ENCODE measurements at places on chromosomes 4 and X. TPM values are rescaled to one million over a fixed set of nuclear protein-coding genes. Genes with fewer than 3 reads are reported as not detected.

Gene SLC34A2
- not detected for total RNA-seq

Gene GABRG1
- 0.16 TPM for total RNA-seq

GRCh38 chr4:157977086-157977485 lies 195.7 kb downstream of the GASK1B start:
- no peak for DNase-seq

DNA sequence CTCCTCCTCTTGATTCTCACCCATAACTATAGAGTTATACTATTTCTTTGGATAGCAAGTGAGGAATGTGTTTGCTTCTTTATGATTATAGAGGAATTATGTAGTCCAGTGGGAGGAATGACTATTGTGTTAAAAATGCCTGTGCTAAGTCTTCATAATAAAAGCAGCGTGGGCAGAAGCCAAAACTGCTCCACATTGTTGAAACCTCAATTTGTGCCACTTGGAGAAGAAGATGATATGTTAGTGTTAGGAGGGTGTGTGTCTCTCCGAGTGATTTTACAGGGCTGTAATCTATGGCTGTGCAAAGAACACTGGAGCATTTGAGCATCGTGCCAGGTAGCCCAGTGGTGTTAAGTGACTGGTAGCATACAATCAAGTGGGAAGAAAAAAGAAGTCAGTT lies 74.3 kb downstream of the FRAS1 start:
- no peak for DNase-seq

DNA sequence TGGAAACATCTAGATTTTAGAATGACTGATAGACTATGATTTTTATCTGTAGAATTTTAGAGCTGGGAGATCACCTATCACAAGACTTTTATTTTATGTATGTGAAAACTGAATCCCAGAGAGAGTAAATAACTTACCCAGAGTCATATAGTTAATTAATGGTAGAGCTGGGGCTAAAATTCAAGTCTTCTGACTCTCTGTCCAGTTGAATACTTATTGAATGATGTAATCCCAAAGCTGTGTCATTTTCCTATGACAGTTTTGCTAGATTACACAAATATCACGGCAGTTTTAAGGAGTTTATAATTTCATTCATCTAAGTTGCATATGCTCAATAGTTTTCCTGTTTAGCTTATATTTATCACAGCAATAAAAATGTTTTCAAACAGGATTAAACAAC lies 6.7 kb downstream of the NRK start:
- DNase-seq, result no peak

DNA sequence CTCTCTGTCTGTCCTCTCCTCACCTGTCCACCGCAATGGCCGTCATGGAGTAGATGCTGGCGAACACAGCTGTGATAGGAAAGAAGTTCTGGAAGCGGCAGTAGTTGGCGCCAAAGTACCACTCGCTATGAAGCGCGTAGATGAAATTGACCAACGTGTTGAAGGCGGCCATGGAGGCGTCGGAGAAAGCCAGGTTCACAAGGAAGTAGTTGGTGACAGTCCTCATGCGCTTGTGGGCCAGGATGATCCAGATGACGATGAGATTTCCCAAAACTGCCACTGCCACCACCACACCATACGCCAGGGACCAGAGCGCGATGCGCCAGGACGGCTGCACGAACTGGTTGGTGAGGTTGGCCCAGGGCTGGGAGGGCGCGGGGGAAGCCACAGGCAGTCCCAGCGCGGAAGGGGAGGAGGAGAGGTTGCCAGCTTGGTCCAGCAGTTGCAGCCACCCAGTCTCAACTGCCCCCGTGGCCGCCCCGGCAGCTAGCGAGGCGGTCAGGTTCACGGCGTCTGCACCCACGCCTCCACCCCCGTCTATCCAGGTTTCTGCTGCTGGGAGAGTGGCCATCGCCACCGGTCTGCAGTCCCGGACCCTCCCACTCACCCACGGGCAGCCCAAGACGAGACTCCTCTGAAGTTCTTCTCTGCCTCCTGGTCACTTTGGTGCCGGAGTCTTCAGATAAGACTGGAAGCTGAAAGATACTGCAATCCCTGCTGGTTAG lies 518 bp downstream of the TACR3 start:
- DNase-seq, result peak; percentile 74

DNA sequence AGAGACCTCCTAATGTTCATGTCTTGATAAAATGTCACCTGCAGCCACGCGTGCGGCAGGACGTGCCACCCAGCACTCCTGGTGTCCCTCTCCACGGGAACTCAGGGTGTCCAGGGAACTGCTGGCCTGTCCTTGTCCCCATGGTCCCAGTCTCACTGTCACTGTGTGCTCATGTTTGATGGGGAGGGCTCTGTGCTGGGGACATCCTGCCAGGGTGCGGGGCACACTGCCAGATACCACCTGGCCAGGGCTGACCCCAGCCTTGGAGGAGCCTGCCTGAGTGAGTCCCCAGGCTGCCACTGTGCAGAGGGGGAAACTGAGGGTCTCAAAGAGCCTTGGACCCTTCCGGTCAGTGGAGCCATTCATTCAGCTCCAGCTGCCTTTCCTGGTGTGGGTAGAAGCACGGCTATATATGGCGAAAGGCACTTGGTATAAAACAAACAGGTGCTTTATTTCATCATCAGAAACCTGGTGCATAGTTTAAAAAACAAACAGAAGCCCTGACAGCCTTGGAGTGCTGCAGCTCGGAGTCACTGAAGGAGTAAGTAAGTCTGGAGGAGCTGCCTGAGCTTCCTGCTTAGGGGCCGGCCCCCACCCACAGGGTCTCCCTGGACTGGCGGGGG lies 33.0 kb downstream of the NOP14 start:
- no peak for DNase-seq

Gene SPIN2A
- total RNA-seq, result 1.3 TPM

Gene CXCL3
- total RNA-seq, result 15.1 TPM

GRCh38 chrX:38694394-38694793 lies 106.9 kb upstream of the MID1IP1 start:
- no peak for DNase-seq

DNA sequence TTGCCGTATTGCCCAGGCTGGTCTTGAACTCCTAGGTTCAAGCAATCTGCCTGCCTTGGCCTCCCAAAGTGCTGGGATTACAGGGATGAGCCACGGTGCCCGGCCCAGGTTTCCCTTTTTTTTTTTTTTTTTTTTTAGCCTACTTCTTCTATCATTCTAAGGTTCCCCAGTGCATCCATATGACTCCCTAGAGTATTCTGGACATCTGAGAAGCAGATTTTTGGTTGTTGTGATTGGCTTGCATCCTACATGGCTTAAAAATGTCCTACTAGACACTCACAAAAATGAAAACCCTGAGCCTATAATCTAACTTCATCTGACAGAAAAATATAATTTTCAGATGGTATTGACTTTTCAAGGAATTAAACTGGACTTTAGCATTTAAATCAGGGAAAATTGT lies 41.7 kb downstream of the SMIM14 start:
- no peak for DNase-seq

Gene CLNK
- not detected for total RNA-seq

- no peak for DNase-seq
These were observed 4.3 kb downstream of the CLGN start for GRCh38 chr4:140423106-140423505.

DNA sequence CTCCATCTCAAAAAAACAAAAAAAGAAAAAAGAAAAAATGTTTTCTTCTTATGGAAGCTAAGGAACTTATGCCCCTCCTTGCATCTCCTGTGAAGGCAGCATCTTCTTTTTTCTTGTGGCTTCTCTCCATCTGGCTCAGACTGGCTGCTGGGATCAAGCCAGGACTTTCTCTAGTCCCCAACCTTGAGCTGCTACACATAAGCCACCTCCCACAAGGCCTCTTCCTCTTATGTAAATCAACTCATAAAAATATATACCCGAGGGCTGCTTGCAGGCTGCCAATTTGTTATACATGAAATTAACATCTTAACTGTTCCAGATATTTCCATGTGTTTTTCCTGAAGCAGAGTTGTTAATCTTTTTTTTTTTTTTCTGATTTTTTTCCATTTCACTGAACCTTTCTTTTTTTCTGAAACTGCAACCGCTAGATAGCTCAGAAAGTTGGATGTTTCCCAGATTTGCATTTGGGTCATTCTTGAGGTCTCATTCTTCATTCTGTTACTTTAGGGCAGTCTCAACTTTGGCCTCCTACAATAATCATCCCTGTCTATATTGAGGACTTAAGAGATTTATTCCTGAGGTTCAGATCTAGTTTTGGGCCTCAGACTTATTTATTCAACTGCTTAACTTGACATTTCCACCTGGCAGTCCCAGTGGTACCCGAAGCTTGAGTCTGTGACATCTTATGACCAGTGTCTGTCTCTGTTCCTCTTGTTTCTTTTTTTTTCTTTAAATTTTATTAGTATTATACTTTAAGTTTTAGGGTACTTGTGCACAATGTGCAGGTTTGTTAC lies 10.3 kb downstream of the SNX25 start:
- no peak for DNase-seq

- DNase-seq, result no peak
These were observed 42.6 kb downstream of the SPANXA2 start for GRCh38 chrX:141632124-141632523.

Gene SSX4B
- not detected for total RNA-seq

DNA sequence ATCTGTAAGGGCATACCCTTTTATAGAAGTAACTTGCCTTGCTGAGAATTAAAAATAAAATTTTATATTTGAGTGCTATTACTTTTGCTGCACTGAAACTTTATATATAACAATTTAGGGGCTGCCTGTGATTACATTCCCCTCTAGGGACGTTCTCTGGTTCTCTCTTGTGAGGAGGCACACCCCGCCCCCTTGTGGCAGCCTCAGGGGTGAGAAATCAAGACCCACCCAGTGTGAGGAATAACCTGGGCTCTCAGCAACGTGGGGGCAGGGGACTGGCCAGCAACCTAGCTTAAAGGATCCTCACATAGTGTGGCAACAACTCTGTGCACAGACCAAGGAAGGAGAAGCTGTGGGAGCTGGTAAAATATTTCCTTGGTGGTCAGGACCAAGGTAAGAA lies 43.7 kb downstream of the MAGEA9 start:
- DNase-seq, result no peak

Gene USP17L15
- total RNA-seq, result not detected

GRCh38 chrX:149830192-149830873 lies 48.6 kb downstream of the MAGEA9 start:
- no peak for DNase-seq

DNA sequence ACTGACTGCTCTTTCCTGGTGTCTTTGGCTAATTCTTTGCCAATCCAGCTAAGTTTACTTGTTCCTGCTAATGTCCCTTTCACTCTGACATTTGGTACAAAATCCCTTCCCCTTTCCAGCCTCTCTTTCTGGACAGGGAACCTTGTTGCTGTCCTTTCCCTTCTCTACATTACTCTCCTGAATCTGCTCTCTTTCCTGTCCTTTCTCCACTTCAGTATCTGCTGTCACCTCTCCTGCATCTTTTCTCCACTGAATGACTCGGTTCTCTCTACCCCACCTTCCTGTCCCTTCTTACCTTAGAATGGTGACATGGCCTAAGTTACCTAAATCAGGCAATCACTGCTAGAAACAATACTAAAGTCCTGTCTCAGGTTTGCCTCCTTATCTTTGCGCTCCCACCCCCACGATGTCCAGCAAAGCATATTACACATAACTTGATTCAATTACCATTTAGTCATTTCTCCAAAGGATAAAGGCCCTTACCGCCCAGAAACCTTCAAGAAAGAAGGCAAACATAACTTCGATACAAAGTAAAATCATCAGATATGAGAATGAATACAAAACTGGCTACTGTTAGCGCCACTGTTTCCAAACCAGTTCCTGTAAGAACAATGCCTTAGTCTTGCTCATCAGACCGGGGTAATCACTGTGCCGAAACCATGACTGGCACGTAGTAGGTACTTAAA lies 890 bp downstream of the BOD1L1 start:
- no peak for DNase-seq

DNA sequence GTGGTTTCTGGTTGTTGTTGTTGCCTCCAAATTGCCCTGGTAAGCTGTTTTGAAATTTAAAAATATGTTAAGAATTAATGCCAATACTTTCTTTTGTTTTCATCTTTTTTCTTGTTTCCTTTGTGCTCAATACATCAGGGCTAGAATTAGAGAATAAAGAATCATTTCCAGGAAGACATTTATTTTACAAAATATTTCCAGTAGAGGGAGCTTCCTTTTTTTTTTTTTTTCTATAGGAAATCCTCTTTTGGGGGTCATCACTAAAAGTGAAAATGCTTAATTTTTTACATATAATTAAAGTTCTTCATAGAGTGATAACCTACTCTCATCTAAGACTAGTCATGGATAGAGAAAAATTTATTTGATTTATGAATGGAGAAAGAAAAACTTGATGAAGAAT lies 2.4 kb downstream of the GLRA3 start:
- no peak for DNase-seq

GRCh38 chr4:120826449-120826848 lies 96.1 kb downstream of the PRDM5 start:
- no peak for DNase-seq

DNA sequence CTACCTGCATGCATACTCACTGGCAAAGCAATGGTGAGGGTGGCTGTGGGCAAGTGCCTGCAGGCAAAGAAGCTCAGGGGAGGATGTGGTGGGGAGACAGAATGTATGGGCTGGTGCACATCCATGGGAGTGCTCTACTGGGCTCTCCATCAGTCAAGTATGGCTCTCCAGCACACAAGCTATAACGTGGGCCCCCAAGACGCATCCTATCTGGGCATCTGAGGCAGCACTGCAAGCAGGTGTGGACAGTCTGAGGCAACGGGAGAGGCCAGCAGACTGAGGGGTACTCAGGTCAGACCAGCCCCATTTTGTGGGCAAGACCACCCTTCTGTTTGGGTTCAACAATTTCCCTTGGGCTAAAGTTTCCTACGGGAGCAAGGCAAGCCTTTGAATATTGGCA lies 1227.8 kb downstream of the FAM133A start:
- DNase-seq, result no peak

- DNase-seq, result no peak
These were observed 71.6 kb upstream of the DHX15 start for GRCh38 chr4:24655971-24656370.

DNA sequence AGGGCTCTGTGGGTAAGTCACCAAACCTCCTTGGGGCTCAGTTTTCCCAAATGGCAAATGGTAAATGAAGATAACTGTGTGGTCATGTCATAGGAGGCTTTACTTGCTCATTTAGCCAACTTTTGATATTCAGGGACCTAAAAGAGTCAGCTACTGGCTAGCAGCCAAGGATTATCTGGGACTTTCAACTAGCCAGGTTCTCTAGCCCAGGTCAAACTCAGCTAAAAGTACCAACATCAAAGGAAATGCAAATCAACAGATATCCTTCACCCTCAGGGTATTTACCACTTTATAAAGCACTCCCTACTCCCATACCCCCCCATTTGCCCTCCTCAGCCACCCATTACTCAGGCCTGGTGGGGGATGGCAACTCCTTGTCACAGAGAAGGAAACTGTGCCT lies 7.5 kb downstream of the AMER1 start:
- DNase-seq, result no peak

DNA sequence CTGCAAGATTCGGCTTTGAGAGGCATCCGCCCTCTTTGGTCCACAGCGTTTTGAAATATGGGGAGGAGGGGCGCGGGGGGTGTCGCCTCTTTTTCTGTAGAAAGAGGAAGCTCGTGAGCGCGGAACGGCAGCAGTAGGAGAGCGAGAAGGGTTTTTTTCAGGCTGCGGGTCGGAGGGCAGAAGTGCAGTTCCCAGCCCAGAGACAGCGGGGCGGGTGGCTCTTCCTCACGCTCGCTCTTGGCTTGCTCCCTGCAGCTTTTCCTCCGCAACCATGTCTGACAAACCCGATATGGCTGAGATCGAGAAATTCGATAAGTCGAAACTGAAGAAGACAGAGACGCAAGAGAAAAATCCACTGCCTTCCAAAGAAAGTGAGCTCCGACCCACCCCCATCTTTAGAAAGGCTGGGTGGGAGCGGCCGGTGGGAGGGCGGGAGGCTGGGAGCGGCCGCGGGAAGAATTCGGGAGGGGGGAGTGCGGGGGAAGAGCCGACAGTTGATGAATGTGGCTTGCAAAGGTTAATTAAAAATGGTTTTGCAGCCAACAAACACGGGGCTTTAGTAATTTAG lies 1.2 kb downstream of the TMSB4X start:
- no peak for DNase-seq

Data from mesenteric fat pad (tissue), 1 donor.